AG09319 (cell line): ENCODE measurements at places on chromosomes 1 and 21.

DNA sequence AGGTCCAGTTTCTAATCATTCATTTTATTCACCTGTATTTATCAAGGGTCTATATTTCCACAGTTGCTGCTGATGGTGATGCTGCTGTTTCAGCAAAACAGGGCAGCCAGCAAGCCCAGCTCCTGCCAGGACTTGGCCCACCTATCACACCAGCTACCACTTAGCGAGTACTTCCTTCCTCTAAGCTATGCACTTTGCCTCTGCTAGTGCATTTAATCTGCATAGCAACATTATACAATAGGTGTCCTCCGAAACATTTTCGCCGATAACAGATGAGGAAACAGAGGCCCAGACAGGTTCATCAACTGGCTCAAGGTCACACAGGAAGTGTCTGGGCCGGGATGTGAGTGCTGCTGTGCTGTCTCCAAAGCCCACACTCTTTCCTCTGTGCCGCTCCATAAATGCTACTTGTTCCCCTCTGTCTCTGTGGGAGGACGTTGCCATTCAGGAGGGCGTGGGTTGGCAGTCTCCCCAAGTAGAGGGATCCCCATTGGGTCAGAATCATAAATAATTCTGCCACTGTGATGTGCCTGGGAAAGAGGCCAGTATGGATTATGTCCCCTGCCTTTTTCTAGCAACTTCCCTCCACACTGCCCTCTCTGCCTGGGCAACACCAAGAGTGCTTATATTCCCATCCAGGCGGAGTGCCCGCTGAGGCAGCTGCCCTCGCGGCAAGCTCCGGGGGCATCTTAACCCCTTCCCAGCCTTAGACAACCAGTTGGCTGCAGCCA is 9.4 kb upstream of the PLEKHA6 start:
- DNase-seq = no peak

DNA sequence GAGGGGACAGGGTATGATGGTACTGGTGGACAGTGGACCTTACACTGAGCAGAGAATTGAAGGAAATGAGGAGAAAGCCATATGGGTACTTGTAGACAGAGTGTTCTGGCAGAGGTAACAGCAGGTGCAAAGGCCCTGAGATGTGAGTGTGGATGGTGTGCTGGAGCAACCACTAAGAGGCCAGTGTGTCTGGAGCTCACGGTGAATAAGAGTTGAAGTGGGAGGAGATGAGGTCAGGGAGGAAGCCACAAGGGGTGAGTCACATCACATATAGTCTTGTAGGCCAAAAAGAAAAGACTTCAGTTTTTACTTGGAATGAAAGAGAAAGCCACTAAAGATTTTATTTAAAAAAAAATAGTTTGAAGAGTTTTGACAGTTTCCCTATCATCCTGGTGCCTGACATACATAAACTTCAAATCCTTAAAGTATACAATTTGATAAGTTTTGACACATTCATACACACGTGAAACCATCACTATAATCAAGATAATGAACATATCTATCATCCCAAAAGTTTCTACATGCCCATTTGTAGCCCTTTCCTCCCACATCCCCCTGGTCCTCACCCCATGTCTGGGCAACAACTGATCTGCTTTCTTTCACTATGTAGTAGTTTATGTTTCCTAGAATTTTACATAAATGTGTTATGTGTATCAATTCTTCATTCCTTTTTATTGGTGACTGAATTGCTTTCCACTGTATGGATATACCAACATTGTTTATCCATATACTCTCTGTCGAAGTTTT is 148.4 kb downstream of the GPATCH2 start:
- DNase-seq = peak; percentile 14

DNA sequence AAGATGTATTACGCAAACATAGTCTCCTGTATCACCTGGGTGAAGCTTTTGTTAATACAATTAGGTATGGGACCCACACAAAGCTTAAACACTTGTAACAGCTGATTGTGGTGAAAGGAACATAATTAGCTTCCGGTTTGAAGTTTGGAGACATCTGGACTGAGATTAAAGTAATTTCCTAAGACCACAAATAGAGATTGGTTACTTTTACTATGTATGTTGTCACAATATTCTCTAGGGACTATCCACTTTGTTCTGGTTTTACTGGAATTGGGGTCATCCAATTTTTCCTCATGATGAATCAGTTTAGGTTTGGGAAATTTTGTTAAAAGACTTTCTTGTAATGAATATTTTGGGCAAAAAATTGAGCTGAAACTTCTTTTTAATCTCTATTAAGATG is 71.8 kb upstream of the SAMSN1 start:
- no peak for DNase-seq

DNA sequence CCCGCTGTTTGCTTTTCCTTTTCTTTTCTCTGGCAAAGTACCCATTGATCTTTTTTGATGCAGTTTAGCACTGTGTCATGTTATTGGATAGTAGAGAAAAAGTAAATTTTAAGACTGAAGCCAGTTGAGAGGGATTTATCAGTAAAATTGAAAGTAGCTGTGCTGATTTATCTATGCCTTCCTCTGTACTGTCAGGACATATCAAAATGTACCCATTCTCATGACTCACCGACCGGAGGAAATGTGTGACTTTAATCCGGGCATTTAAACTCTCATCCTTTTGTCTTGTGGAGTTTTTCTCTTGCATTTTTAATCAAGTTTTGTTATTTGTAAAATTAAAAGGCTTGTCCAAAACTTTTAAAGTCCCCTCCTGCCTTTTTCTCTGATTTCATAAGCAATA is 276.6 kb upstream of the FMN2 start:
- DNase-seq = no peak

DNA sequence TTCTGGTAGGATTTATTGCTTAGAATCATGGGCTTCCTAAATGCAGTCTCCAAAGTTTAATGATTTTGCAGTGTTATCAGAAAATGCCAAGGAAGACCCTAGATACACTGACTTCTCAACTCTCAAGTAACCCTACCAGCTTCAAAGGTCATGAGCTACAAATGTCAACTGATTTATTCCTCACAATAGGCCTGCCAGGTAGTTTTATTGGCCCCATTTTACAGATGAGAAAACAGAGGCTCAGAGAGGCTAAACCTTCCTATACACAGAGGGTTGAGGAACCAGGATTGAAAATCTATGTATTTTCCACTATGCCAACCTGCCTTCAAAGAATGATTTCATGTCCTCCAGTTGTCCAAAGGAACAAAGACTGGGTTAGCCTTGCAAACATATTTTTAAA is 384.4 kb upstream of the POU3F1 start:
- DNase-seq = no peak

DNA sequence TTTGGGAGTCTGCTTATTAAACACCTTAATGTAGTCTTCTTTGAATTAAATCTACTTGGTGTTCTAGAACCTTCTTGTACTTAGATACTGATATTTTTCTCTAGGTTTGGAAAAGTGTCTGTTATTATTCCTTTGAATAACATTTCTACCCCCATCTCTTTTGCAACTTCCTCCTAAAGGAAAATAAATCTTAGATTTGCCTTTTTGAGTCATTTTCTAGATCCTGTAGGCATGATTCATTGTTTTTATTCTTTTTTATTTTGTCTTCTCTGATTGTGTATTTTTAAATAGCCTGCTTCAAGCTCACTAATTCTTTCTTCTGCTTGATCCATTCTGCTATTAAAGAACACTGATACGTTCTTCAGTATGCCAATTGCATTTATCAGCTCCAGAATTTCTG is 155.9 kb upstream of the NEGR1 start:
- DNase-seq = no peak

DNA sequence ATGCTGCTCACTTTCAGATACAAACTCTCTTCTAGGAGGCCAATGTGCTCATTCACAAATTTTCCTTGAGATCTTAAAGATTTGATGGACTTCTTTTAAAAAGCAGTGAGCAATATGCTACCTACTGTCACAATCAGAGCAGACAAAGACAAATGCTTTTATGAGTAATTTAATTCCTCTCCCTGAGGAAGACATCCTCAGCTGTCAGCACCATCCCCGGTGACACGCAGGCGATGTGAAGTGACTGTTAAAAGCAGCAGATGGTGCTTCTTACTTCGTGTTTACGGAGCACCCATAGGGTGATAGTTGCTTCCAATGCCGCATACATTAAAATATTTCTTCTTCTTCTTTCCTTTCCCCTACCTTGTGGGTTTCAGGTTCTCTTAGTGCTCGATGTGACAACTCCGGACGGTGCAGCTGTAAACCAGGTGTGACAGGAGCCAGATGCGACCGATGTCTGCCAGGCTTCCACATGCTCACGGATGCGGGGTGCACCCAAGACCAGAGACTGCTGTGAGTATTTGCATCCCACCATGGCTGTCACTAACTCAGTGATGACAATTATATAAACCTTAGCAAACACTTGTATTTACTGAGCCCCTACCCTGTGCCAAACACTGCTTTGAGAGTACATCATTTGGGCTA is 29.1 kb downstream of the LAMC2 start:
- no peak for DNase-seq

DNA sequence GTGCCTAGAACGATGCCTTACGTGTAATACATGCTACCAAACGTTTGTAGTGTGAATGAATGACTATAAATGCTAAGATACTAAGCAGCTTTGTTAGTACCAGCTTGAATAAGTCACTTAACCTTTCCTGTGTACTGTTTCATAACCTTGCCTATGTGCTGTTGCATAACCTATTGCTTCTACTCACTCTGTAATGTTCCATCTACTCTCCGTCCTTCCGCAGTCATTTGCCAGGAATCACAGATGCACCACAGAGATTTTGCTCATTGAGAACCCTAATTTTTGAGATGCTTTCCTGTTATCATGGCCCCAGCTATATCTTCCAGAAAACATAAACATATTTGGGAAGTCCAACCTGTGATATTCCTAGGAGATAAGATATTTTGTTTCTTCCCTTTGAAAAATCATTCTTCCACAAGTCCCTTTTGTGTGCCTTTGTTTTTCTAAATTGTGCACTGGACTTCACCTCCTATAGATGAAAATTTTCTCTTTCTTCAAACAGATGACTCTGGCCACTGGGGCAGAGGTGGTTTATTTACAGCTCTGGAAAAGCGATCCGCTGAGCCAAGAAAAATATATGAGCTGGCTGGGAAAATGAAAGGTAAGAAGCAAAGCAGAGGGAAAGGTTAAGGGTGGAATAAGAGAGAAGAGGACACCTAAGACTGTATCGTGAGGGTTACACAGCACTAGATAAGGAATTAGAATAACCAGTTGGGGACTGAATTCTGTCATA is 44.8 kb downstream of the CHD1L start:
- no peak for DNase-seq

DNA sequence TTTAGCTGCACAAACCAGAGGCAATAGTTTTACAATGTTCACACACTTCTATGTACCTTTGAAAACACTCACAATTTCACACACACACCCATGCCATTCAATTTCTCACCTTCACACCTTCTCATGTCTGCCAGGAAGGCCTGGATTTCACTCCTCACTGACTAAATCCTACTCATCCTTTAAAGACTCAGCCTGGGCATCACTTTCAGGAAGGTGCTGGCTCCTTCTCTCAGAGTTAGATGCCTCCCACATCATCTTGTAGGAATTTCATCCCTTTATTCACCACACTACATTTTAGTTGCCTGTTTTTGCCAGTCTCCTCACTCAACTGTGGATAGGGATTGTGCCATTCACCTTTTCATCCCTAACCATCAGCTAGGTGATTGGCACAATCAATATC is 2.3 kb downstream of the IL20 start:
- DNase-seq = no peak

DNA sequence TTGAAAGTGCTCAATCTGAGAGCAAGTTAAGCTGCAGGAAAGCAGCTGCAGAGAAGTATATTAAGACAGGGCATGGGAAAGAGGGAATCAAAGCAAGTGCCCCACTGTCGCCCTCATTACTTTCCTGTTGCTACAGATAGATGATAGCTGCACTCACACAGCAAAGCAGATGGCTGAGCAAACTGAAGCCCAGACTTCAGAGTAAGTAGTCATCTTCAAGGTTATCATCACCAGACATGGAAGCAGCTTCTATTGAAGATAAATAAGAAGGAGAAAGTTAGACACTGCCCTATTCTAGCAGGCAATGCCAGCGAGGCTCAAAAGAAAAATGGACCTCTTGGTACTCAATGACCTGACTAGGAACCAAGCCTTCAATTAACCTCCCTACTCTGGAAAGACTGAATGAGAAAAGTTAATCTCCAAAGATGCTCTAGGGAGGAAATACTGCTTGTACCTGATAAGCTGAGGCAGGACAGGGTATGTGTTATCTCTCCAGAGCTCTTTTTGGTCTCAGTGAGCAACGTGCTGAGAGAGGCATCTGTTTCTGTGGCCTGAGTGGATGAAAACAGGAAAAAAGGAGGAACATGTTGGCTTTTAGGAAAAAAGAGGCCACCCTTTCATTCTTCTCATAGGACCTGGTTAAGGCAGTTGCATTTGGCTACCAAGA is 11.1 kb upstream of the MRPL9 start:
- DNase-seq = no peak

DNA sequence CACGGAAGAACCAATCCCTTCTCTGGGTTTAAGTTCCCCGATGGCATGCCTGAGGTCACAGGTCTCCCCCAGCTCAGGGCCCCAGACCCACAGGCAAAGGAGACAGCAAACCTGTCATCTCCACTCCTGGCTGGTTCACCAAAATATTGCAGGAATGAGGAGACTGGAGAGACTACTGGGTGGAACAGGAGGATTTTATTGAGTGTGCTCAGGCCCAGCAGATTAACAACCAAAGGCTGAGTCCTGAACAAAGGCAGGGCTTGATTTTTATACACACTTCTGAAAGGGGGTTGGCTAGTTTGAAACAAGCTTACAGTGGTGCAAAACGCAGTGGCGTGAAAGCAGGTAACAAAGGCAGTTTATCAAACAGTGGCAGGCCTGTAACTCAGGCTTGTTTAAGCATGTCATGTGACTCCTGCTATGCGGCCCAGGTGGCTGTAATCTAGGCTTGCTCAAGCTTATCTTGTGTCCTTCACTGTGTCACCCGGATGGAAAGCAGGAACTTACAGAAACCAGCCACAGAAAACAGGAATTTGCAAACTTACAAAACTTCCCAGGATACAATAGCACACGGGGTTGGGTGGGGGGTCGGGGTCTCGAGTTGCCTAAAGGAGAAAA is 27.4 kb upstream of the KCNJ15 start:
- no peak for DNase-seq
